SK-N-SH treated with all-trans-retinoic acid at 6 μM for 48 hours (cell line): ENCODE measurements at places on chromosomes 1 and 21.

DNA sequence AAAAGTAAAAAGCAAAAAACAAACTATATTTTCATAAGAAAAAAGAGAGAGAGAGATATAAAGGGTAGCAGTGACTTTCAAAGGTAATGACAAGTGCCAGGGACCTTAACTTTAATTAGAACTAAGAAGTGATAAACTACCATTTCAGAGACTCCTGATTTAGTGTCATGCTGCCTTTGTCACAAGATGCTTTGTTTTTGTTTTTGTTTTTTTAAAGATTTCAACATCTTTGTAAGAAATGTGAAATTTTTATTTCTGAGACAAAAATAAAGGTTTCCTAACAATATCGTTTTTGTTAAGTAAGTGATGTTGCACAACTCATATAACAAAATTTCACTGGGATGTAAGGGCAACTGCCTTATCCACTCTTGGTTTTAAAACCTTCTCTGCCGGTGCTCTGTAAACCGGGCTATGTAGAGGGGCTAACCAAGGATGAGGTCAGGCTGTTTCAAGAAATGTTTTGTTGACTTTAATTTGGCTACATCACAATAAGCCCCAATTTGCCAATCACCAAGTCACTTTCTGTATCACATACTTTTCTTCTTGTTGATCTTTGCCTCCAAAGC is 35.2 kb upstream of the SYT2 start:
- ATAC-seq = no peak

- ATAC-seq = no peak
These were observed 17.9 kb downstream of the KRTAP10-1 start for GRCh38 chr21:44521928-44522752.

GRCh38 chr21:20527731-20528460 is 470.3 kb upstream of the NCAM2 start:
- no peak for ATAC-seq

DNA sequence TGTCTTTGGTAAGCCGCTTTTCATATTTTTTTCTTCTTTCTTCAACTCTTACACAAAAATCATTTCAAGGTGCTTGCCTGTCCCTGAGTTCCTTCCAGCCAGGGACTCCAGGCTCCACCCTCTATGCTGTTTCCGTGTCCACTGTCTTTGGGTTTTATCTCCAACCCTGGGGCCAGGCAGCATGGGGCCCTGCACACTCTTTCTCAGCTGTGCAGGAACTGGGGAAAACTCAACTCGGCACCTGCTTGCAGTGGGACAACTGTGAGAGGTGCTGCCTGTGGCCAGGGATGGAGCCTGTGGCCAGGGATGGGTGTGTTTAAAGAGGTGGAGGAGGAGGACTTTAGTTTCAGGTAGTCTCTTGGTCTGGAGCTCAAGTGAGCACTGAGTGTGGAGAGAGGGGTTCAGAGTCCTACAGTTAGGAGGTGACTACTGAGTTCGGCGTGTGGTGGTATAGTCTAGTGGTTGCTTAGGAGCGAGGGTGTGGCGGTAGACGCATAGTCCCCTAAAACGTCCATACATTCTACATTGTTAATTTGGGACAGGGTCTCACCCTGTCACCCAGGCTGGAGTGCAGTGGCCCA is 13.4 kb downstream of the TNFRSF8 start:
- no peak for ATAC-seq

- peak; percentile 60 for ATAC-seq
These were observed 83.1 kb upstream of the HAO2 start for GRCh38 chr1:119285482-119285881.
